Activated CD8-positive, alpha-beta T cell treated with anti-CD3 and anti-CD28 coated beads for 36 hours (primary cell): ENCODE measurements at places on chromosomes 1 and 21. TPM values are rescaled to one million over a fixed set of nuclear protein-coding genes. Genes with fewer than 3 reads are reported as not detected.

- DNase-seq = no peak
Observed at GRCh38 chr1:88726697-88727096, 42.6 kb downstream of the PKN2 start.

GRCh38 chr1:154328318-154329151, 3.2 kb downstream of the ATP8B2 start:
- peak; percentile 94 for DNase-seq

DNA sequence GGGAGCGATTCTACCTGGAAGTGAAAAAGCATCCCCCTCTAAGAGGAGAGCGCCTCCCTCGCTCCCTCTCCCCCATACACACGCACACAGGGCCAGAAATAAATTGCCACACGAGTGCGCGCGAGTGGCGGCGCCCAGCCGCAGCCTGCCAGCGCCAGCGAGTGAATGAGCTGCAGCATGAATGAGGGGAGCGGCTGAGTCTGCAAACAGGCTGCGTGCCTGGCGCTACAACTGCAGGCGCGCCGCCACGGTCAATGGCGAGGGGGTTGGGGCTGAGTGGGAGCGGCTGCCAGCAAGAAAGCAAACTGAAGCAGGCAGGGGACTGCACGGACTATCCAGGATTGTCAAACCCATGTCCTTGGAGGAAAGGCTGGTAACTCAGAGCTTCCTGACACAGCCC, 2.2 kb downstream of the CAMK1G start:
- peak; percentile 17 for DNase-seq

C8B gene
- total RNA-seq = not detected

DNA sequence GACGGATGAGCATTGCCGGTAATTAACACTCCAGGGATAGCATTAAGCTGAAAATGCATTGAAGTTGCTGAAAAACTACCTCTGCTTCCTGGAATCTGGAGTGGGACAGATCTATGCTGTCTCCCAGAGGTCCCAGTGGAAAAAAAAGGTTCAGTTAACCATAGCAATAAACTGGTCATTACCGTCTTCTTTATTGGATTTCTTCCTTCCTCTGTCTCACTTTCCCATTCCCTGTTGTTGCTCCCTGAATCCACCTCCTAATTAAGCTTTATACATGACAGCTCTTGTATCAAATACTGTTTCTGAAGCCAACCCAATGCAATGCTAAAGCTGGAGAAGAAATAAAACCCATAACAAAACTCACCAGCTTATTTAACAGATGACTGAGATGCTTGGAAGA, 1805.9 kb downstream of the NCAM2 start:
- no peak for DNase-seq

RIMS3 gene
- total RNA-seq = 3.9 TPM

MCOLN2 gene
- 17.8 TPM for total RNA-seq
